ENCODE measurements at places on chromosomes 1 and 21.

- no peak for DNase-seq
Observed at GRCh38 chr1:200704986-200705500, 33.6 kb upstream of the CAMSAP2 start.

- DNase-seq, result no peak
Observed at GRCh38 chr1:115545791-115546733, 95.7 kb upstream of the VANGL1 start.

- DNase-seq, result no peak
Observed at GRCh38 chr21:31903896-31904295, 31.1 kb downstream of the HUNK start.

GRCh38 chr1:77026135-77026534 is 158.9 kb downstream of the ST6GALNAC5 start:
- DNase-seq, result no peak

- DNase-seq, result no peak
Observed at GRCh38 chr1:208536212-208536611, 292.0 kb upstream of the PLXNA2 start.

- no peak for DNase-seq
Observed at GRCh38 chr21:32587120-32587519, 1.8 kb upstream of the TCP10L start.

- DNase-seq, result no peak
Observed at GRCh38 chr1:103761896-103762295, 12.2 kb downstream of the AMY1C start.

DNA sequence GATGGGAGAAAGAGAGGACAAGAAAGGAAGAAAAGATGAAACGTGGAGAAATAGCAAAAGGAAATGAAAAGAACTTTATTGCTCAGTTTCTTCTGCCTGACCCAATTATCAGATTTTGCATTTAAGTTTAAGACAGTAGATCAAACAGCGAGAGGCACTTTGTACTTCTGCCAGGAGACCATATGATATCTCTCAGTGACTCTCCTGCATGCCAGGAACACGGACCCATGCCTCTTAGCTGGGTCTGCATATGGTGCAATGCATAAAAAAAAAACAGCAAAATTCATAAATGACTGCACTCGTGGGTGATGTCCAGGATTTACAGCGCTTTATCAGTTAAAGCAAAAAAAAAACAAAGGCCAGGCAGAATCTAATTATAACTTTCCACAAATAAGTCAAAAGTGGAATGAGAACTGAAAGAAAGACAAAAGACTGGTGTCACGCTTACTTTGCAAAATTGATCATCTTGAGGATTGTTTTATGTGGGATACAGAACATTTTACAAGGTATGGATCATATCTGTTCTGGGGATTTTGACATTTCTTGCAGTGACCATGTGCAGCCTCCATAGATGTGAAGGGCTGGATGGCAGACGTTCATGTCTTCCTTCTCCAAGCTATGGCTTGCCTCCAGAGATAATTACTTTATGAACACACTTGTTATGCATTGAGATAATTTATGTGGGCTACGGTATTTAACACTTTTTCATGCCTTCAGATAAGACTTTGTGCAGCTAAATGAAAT is 79.5 kb downstream of the RUNX1 start:
- DNase-seq, result no peak

DNA sequence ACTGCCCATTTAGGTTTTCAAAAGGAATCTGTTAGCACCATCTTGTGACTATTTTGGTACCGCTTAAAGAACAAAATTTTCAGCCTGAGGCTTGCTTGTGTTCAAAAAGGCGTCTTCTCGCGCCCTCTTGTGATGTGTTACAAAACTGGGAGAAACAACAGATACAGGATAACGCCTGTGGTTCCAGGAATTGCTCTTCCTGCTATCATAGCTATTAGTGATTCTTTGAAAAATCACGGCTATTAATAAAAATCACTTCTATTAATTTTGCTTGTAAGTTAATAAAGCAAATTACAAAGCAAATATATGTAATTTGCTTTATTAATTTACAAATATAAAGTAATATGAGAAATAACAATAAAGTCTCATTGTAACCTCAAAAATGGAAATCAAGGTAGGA is 82.2 kb upstream of the ABCD3 start:
- DNase-seq, result peak; percentile 7

GRCh38 chr1:7516341-7516740 is 254.8 kb upstream of the VAMP3 start:
- DNase-seq, result no peak

GRCh38 chr1:230381049-230381467 is 45.1 kb downstream of the PGBD5 start:
- no peak for DNase-seq

DNA sequence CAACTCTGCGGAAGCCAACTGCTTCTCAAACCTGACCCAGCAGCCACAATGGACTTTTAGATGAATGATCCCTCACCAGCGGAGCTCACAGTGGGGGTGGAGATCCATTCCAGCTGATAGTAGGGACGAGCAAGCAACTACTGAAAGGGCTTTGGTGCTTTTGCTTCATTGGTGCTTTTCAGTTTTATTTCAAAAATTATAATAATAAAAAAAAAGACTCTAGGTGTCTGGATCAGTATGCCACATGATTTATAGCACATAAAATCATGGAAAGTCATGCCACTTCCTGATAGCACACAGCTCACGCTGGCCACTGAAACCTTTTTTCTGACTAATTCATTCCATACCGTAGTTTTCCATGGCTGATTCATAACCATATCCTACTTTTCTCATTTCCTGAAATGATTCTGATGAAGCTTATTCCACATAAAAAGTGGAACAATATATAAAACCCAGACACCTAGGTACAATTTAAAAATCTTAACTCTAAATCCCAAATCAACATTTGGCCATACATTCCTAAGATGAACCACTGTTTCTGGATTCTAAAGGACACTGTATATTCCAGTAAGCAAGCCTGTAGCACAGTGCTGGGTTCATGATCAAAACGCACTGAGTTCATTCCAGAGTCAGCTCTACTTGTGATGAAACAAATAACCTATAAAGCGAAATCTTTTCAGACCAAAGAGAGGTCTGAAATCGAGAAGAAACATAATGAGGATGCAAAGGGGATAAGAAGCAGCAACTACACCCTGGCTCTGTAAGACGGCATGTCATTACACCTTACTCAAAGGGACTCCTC is 41.3 kb upstream of the KCNE1 start:
- no peak for DNase-seq

DNA sequence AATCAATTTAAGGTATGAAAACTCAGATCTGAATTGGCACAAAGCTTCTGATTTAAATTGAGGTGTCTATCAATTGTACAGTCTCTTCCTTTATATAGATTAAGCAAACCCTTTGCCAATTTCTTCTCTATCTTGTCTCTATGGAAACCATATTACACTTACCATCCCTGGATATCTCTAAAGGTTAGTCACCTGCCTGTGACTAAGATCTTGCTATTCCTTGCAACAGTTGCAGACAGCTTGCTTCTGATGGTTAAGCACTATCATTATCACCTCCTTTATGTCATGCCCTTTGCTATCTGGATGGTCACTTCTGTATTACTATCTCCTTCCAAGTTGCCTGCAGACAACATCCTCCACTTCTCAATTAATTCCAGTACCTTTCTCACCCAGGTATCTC is 998.6 kb upstream of the B3GALT2 start:
- no peak for DNase-seq

DNA sequence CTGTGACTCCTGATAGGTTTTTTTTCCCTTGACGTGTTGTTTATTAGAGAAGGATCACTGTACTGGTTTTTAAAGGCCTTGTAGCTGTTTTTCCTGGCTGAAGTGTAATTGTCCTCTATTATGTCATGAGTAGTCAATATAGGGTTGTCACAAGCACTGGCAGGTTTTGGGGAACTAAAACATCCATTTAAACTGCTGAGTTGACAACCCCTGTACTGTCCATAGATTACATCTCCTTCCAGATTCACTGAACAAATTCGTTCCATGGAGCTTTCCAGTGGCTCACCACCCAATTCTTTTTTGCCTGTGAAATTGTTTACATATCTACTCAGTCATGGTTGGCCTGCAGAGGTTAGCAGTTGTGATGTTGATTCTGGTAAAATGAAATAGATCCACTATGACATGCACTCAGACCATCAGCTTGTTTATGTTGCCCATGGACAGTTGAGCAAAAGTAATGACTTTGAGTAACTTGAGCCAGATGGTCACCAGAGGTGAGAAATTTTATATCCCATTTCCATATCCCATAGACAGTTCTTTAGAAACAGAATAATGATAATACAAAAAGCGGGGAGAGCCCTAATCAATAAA is 59.9 kb upstream of the QSOX1 start:
- DNase-seq, result no peak

GRCh38 chr1:169483500-169483966 is 2.2 kb downstream of the SLC19A2 start:
- DNase-seq, result no peak

- no peak for DNase-seq
Observed at GRCh38 chr21:45511007-45511406, 31.2 kb downstream of the SLC19A1 start.

DNA sequence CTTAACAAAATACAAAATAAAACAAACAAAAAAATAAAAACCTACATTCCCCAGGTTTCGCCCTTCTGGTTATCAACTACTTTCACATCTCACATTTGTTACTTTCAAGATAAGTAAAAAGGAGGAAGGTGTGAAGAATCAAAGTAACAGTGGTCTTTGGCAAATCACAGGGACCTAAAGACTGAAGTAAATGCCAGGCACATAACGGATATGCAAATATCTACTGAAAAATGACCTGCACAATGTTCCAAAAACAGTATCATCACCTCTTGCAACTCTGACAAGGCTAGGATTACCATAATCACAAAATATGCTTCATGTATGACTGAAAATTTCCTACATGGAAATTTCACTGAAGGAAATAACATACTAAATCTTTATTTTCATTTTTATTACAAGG is 29.3 kb downstream of the COP1 start:
- DNase-seq, result no peak

DNA sequence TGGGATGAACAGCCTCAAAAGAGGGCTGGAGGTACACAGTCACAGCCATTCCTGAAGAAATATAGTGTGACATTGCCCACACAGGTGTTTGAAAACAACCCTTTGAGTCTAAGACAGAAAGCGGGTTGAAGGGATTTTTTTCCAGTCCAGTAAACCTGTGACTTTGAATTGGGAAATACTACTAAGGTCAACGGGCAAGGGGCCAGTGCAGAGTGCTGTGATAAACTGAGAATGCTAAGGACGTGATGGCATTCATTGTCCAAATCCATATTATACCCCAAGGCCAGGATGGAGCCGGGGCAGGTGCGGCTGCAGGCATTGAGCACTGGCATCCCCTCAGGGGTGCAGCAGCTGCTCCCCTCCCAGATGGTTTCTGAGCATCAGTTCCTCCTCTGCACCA is 36.6 kb downstream of the KIAA0040 start:
- DNase-seq, result no peak

DNA sequence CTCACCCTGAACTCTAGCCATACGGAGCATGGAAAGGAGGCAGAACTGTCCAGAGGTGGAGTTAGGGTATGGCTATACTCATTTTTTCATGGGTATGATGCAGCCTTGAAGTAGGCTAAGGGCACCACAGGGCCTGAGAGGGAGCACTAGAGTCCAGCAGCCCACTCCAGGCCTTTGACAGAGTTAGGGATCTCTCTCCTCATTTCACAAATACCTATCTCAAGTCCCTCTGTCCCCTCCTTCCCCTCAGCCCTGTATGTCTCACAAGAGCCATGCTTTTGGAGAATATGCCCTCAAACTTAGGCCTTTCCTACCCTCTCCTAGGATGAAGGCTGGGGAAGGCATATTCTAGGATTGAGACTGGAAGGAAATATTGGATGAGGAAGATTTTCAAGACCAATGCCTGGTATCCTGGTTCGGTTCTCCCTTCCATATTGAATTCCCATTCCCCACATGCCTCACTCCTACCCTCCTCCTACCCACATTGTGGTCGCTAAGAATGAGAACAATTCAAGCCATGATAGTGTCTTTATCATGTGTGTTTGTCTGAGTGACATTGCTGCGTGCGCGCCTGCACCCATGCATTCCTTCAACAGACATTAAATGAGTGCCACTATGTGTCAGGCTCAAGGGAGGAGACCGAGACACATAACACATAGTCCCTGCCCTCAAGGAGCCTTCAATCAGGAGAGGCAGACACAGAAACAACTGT is 2.6 kb upstream of the NECTIN4 start:
- DNase-seq, result no peak

DNA sequence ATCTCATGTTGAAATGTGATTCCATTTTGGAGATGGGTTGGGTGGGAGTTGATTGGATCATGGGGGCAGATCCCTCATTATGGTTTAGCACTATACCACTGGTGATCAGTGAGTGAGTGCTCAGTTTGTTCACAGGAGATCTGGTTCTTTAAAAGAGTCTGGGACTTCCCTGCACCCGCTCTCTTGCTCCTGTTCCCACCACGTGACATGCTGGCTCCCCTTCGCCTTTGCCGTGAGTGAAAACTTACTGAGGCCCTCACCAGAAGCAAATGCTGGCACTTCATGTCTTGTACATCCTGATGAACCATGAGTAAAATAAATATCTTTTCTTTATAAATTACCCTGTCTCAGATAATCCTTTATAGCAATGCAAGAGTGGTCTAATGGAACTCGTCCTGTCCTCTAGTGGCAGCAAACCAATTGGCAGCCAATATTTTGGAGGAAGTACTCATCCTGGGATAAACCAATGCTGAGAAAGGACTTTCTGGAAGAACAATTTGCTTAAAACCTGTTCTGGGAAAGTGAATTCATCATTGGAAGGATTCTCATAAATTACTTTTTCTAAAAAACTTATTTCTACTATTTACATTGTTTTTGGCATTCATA is 27.8 kb upstream of the CYP4A11 start:
- DNase-seq, result no peak

DNA sequence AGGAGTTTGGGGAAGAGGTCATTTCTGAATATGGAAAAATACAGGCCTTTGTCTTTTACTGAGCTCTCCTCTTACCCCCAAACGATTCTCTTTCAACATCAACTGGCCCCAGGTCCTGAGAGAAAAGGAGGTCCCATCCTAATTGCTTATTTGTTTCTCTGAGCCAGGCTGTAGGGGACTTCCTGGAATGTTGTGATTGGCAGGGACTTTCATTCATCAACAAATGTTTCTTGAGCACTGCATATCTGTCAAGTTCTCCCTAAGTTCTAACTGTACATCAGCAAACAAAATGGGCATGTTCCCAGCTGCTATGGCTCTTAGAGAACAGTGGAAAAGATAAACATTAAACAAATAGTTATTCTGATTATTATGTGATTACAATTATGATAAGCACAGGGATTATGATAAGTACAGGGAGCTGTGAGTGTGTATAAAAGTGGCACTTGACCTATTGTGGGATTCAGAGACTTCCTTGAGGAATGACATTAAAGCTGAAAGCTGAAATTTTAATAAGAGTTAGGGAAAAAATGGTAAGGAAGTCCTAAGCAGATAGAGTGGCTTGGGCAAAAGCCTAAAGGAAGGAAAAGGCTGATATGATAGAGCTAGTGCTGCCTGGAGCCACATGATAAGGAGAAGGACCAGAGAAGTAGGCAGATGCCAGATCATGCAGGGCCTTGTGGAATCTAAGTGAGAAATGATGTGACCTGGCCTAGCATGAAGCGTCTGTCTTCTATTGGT is 11.6 kb downstream of the GPX7 start:
- no peak for DNase-seq

DNA sequence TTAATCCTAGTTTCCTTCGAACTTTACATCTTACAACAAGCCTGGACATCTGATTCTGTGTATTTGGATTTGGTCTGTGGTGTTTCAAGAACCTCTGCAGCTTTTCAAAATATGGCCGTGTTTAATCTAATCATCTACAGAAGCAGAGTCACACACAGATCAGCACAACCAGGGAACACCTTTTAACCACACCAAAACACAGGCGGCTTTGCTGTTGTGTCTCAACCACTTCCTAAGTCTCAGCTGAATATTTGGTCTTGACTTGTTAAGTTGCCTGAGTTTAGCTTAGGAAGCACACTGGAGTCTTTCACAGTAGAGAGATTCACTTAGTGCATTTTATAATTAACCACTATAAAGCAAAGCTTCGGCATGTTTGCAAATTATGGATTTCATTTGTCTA is 17.1 kb downstream of the ADAMTS5 start:
- DNase-seq, result no peak

All from NCI-H1105 (cell line).